ENCODE measurements at places on chromosomes 12 and 14.

DNA sequence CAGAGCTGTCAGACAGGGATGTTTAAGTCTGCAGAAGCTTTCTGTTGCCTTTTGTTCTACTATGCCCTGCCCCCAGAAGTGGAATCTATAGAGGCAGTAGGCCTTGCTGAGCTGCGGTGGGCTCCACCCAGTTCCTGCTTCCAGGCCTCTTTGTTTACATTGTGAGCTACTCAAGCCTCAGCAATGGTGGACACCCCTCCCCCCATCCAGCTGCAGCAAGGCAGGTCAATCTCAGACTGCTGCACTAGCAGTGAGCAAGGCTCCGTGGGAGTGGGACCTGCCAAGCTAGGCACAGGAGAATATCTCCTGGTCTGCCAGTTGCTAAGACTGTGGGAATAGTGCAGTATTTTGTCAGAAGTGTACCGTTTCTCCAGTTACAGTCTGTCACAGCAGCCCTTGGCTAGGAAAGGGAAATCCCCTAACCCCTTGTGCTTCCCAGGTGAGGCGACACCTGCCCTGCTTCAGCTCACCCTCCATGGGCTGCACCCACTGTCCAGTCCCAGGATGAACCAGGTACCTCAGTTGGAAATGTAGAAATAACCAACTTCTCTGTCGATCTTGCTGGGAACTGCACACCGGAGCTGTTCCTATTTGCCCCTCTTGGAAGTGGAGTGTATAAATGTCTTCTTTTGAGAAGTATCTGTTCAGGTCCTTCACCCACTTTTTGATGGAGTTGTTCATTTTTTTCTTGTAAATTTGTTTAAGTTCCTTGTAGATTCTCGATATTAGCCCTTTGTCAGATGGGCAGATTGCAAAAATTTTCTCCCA is 213.5 kb upstream of the SLC38A2 start:
- no peak for DNase-seq

- DNase-seq, result no peak
Observed at GRCh38 chr14:87430810-87431209, 562.2 kb downstream of the GALC start.

GRCh38 chr14:102902523-102903247 is 19.8 kb upstream of the AMN start:
- DNase-seq, result no peak

GRCh38 chr12:19648591-19648990 is 209.3 kb downstream of the AEBP2 start:
- no peak for DNase-seq

- DNase-seq, result no peak
Observed at GRCh38 chr14:21258005-21258888, 11.0 kb downstream of the HNRNPC start.

Measured in progenitor cell of endocrine pancreas (in vitro differentiated cells).